ENCODE measurements at places on chromosomes 6 and 20.

DNA sequence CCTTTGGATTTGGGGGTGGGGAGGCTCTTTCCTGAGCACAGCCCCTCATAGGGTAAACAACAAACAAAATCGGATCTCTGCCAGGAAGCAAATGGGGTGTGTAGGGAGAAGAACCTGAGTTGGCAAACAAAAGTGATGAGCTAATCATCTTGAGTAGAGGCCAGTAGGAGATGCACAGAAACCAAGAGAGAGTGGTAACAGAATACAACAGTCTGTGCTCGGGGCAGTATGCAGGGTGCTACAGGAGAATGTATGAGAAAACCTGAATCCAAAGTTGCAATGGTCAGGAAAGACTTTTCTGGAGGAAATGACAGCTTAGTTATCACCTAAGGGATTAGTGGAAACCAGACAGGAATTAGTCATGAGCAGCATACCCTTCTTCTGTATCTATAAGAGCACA, 177.8 kb downstream of the CDKAL1 start:
- DNase-seq, result no peak

GRCh38 chr6:124149646-124150045, 346.0 kb downstream of the NKAIN2 start:
- no peak for DNase-seq

GRCh38 chr20:48743807-48744206, 84.0 kb downstream of the PREX1 start:
- DNase-seq, result no peak

- no peak for DNase-seq
Observed at GRCh38 chr6:62775427-62776022, 435.7 kb upstream of the FKBP1C start.

GRCh38 chr20:19658137-19658536, 99.9 kb upstream of the RIN2 start:
- DNase-seq, result no peak

GRCh38 chr20:46544576-46544975, 5.9 kb downstream of the OCSTAMP start:
- DNase-seq, result no peak

DNA sequence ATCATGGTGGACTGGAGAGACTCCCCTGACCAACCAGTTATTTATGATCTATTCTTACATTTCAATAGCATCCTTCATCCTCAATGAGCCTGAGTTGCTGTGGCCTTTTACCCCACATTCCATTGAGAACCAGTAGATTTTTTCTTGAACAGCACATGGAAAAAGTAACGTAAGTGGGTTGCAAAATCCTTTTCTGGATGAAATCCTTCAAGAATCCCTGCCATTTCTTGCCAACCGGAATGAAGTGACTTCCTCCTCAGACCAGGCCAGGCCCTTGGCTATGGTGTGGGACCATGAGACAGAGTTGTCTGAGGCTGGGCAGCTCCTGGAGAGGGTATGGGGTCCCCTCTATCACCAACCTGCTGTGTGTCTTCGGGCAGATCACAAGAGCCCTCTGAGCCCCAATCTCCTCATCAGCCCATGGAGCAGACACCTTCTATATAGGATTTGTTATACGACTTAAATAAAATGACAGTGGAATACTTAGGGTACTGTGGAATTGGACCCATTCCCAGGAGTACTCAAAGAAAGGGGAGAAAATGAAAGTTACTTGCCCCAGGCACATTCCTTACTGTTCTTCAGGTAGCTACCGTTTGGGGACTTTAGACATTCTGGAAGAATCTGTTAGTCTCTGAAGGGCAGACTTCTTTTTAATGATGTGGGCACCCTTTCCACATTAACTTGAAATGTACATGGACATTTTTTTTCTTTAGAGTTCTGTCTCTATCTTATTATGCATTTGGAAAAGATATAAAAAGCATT, 10.9 kb downstream of the EYA2 start:
- DNase-seq, result no peak

GRCh38 chr6:40315060-40315459, 272.1 kb downstream of the LRFN2 start:
- no peak for DNase-seq

- DNase-seq, result no peak
Observed at GRCh38 chr6:160429620-160429895, 81.4 kb downstream of the SLC22A3 start.

DNA sequence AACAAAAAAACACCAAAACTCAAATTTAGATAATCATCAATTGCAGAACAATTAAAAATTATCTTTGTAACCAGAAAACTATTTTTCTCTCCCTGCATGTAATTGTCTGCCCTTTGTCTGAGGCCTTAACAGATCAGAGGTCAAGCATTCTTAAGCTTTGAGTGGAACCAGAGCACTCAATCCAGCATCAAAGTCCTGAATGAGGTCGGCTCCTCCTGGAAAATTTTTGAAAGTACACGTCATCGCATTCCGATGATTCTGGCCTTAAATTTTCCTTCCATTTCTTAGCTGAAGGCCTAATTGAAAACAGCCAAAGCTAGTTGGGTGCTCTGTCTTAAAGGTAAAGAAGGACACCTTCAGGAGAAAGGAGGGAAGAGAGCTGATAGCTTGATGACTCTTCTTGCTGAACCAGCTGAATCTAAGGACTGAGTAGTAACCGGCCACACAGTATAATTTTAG, 510.2 kb upstream of the SULF2 start:
- DNase-seq, result no peak

- peak; percentile 53 for DNase-seq
Observed at GRCh38 chr6:52392944-52393343, 27.2 kb upstream of the EFHC1 start.

DNA sequence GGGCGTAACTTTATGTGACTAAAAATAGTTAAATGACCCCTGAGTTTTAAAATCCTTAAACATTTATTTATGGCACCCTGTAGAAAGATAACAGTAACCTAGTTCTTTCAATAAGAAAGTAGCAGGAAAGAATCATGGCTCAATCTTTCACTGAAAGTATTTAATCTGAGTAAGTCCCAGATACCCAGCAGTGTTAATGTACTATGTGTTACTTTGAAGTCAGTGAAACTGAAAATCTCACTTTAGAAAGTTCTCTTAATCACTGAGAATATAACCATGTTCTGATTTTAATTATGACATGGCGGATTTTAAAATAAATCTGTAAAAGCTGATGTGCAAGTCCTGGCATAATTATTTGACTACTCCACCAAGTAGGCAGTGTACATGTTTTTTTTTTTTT, 8.1 kb upstream of the HEY2 start:
- DNase-seq, result no peak

- DNase-seq, result no peak
Observed at GRCh38 chr6:132695773-132696172, 18.1 kb downstream of the VNN1 start.

- no peak for DNase-seq
Observed at GRCh38 chr6:138264372-138264880, 46.1 kb upstream of the PBOV1 start.

DNA sequence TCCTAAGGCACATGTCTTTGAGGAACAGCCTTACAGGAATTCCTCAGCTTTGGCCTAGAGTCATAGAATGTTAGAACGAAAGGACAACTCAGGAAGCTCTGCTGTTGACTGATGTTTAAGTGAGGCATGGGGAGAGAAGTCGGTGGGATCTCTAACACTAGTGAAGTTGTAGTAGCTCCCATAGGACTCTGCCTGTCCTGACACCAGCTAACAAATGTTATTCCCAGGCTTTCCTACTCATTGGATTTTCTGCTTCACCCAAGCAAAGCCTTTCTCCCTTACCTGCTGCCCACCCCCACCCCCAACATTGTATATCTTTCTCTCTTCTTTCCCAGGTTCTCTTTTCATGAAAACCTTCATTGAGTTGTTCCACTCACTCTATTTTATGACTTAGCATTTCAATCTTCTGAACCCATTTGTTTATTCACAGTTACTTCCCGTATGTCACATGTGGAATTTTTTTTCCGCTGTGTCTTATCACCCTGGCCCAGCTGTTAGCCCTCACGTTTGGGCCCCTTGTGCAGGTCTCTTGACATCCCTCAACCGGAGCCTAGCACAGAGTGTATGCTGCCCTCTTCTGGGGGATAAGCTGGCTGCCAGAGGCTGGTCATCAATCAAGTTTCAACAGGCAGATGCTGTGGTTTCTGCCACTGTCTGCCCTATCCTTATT, 39.2 kb upstream of the RNF8 start:
- peak; percentile 27 for DNase-seq

DNA sequence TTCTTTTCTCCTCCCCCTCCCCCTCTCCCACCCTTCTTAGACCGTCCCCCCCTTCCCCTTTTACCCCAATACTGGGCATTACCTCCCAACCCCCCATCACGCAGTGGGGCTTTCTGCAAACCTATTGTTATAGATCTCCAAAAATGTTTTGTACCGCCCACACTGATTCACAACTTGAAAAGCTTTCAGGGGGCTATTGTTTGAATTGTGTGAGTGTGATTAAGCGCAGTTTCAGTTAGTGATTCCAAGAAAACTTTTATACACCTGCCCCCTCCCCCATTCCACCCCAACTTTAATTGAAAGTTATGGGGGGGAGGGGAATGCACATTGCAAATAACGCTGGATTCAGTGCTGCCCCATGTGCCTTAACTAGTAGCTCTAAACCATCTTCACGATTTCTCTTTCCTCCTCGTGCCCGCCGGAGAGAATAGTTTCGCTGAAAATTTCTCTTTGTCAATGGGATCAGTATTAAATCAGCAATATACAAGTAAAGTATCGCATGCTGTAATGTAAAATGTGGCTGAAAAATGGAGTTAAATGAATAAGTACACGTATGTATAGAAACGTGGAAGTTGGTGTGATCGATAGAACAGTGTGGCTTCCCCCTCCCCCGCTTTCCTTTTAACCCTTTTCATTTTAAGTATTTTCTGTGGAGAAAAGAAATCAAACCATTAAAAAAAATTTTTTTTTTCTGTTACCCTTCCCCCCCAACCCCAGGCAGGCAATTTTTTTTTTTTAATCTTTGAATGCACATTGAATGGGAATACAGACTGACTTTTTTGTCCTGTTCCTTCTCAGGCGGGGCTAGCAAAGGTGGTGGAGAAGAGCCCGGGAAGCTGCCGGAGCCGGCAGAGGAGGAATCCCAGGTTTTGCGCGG, 632 bp downstream of the LIN28B start:
- DNase-seq, result no peak

DNA sequence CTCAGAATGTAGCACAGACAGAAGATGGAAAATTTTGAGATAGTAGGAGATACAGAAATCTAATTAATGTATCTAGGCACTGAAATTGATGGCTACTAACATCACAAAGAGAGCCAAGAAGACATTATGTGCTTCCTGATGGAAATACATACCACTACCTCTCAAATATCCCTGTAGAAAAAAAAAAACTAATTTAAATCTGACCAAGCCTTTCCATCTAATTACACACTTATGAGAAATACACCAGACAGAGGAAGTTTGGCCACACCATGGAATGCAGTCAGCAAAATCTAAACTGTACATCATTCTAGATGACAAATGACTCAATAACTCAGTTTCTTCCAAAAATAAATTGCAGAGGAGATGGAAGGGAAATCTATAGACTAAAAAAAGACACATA, 18.9 kb downstream of the VPS52 start:
- no peak for DNase-seq

GRCh38 chr6:137772541-137773250, 94.4 kb upstream of the TNFAIP3 start:
- DNase-seq, result no peak

DNA sequence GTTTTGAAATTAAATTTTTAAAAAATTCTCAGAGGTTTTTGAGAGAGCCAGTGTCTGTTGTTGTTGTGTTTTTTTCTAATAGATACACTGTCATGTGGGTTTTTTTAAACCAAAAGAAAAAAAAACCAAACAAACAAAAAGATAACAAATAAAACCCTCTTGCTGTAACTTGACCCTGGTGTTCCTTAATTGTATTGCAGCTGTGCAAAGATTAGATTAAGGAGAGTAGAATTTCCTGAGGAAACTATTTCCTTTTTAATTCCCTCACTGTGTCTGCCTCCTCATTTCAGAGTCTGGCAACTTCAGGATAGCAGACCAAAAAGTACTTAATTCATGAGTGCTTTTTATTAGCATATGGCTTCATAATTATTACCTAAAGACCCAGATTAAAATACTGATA, 281.9 kb downstream of the EPM2A start:
- DNase-seq, result no peak

- no peak for DNase-seq
Observed at GRCh38 chr6:17724341-17724740, 17.6 kb upstream of the NUP153 start.

DNA sequence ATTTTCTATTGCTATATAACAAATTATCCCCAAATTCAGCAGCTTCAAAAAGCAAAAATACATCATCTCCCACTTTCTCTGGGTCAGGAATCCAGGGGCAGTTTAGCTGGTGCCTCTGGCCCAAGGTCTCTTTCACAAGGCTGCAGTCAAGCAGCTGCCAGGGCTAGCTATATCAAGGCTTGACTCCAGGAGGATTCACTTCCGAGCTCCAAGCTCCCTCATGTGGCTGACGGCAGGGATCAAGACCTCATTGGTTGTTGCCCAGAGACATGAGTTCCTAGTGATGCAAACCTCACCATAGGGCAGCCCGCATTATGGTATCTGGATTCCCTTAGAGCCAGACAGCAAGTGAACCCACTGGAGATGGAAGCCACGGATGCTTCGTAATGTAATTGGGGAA, 1.3 kb upstream of the VNN1 start:
- DNase-seq, result no peak

- no peak for DNase-seq
Observed at GRCh38 chr20:48604936-48605335, 222.9 kb downstream of the PREX1 start.

DNA sequence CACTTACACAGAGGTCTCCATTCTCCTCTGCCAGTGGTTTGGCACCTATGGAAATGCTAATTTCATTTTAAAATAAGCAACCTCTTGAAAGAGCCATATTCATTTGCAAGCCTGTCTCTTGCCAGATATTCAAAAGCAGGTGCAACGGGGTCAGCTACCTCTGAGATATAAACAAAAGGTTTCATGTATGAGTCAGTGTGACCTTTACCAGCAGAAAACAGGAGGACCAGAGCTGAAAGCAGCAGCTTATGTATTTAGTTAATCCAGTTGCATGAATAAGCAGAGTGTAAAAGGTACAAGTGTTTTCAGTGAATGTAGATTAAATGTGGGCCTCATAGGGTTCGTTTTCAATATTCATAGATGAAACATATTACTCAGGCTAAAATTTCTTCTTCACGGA, 56.0 kb downstream of the TENT5A start:
- DNase-seq, result no peak

- peak; percentile 46 for DNase-seq
Observed at GRCh38 chr6:152863618-152864326, 113.2 kb downstream of the VIP start.

DNA sequence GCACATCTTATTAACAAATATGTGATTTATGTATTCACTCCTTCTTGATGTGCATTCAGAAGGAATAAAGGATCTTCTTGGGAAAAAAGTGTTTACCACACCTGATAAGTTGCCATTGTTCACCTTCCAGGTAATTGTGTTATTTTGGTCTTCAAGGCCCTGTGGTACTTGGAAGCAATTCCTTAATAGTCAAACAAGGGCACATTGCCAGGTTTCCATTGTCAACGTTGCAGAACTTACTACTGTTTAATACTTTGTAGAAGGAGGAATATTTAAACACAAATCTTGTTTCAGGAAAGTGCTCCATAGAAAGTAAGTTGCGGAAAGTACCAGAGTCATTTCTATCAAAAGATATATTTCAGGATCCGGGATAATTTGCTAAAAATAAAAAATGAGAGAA, 129.5 kb upstream of the SGK1 start:
- no peak for DNase-seq
